Peyer's patch (tissue), 4 donors: ENCODE measurements at places on chromosomes 12 and 14. TPM values are rescaled to one million over a fixed set of nuclear protein-coding genes. Genes with fewer than 3 reads are reported as not detected.

Gene OS9
- total RNA-seq: 353 TPM

Gene KRT82
- total RNA-seq: not detected

Gene PCED1B
- total RNA-seq: 2.3 TPM

Gene HCAR2
- total RNA-seq: not detected

Gene KIF5A
- total RNA-seq: 1.8 TPM

Gene DIO2
- 22.3 TPM for total RNA-seq

Gene GPRC5A
- 99.1 TPM for total RNA-seq

Gene GZMH
- not detected for total RNA-seq

Gene SAMD15
- not detected for total RNA-seq

Gene ADGRD1
- total RNA-seq: 42.9 TPM

Gene LRRIQ1
- total RNA-seq: not detected

Gene AGAP2
- total RNA-seq: 2.5 TPM

Gene WASHC4
- 58.7 TPM for total RNA-seq

Gene IQSEC3
- 0.76 TPM for total RNA-seq

Gene USP44
- total RNA-seq: 2.9 TPM

Gene KIAA0586
- 16.6 TPM for total RNA-seq

Gene RNU4-1
- under 0.01 TPM for total RNA-seq

Gene SERPINA9
- not detected for total RNA-seq

Gene GPN3
- total RNA-seq: 1.4 TPM

Gene IL26
- not detected for total RNA-seq

Gene DACT1
- 3.5 TPM for total RNA-seq

Gene RPGRIP1
- total RNA-seq: not detected

Gene LPCAT3
- 144 TPM for total RNA-seq

Gene KRT73
- not detected for total RNA-seq

Gene SYT10
- not detected for total RNA-seq

Gene ACVRL1
- total RNA-seq: 169 TPM

Gene NEUROD4
- total RNA-seq: not detected

Gene GNG2
- 44.6 TPM for total RNA-seq

Gene SERPINA12
- not detected for total RNA-seq

Gene AQP2
- not detected for total RNA-seq

Gene DLGAP5
- 2.1 TPM for total RNA-seq

Gene RNFT2
- total RNA-seq: 3.3 TPM

Gene ATXN3
- 25.5 TPM for total RNA-seq

Gene TAS2R19
- total RNA-seq: 12.1 TPM

Gene LGR5
- 19.8 TPM for total RNA-seq

Gene GYS2
- total RNA-seq: not detected

Gene KCNH3
- 0.57 TPM for total RNA-seq

Gene PTCSC3
- total RNA-seq: not detected

Gene SRRM4
- not detected for total RNA-seq

Gene TMEM179
- total RNA-seq: not detected

Gene GDF3
- not detected for total RNA-seq

Gene RAPGEF3
- 33.0 TPM for total RNA-seq

Gene LRRK2
- 2.6 TPM for total RNA-seq

Gene OTX2
- not detected for total RNA-seq

Gene ACSM4
- total RNA-seq: not detected

Gene NAP1L1
- 49.6 TPM for total RNA-seq

Gene RNASE12
- total RNA-seq: not detected

Gene MYH6
- total RNA-seq: not detected

Gene BDKRB2
- 16.3 TPM for total RNA-seq

Gene MLEC
- 87.3 TPM for total RNA-seq

Gene GLS2
- 1.5 TPM for total RNA-seq

Gene NYNRIN
- 12.4 TPM for total RNA-seq

Gene C12orf76
- total RNA-seq: 14.9 TPM

Gene RHEBL1
- total RNA-seq: not detected

Gene ADCY6
- 104 TPM for total RNA-seq

Gene PROX2
- not detected for total RNA-seq

Gene DHH
- total RNA-seq: not detected

Gene C12orf50
- not detected for total RNA-seq

Gene TMEM52B
- not detected for total RNA-seq
